ENCODE measurements at places on chromosomes 12 and 14.

DNA sequence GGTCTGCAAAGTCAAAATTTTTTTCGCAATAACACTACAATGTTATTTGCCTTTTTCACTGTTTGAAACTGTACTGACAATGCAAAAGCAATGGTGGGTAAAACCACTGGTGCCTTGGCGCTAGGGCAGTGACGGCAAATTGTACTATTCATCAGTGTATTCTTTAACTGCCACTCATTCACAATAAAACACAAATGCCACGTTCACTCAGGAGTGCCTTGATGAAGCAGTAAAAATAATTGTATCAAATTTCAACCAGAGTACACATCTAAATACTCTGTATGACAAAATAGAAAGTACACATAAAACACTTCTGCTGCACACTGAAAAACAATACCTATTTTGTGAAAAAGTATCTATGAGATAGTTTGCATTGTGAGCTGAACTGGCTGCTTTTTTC, 17.8 kb downstream of the DCAF5 start:
- DNase-seq, result no peak

GRCh38 chr14:38851111-38851510, 251.9 kb downstream of the SEC23A start:
- DNase-seq, result no peak

DNA sequence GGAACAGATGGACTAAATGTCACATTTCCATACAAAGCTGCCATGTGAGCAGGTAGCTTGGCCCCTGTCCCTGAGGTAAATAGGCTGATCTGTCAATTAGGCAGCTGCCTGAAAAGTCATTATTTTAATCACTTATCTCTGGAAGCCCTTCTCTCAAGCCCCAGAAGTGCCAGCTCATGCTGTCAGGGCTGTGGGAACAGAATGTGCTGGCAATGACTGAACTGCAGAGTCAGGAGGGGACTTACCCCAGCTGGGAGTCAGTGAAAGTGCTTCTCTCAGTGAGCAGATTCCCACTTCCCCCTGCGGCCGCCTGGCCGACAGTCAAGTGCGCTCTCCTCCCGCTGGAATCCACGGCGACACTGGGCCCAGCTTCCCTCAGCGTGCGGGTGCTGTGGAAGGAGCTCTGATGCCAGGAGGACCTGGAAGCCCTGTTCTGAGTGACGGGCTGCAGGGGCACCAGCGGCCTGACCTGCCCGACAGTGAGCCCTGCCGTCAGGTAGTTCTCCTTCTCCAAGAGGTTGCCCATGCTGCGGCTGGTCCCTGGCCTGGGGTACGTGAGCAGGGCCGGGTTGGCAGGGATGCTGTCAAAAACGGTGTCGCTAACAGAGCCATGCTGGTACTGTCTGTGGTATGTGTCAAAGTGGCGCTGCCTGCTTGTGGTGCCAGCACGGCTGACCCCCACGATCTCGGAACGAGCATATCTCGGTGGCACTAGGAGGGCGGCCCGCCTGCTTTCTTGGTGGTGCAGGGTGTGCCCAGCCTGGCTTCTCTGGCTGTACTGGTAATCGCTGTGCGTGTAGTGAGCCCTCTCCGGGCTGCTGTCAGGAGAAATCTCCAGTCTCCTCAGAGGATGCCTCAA, 18.7 kb downstream of the PKP2 start:
- DNase-seq, result no peak

DNA sequence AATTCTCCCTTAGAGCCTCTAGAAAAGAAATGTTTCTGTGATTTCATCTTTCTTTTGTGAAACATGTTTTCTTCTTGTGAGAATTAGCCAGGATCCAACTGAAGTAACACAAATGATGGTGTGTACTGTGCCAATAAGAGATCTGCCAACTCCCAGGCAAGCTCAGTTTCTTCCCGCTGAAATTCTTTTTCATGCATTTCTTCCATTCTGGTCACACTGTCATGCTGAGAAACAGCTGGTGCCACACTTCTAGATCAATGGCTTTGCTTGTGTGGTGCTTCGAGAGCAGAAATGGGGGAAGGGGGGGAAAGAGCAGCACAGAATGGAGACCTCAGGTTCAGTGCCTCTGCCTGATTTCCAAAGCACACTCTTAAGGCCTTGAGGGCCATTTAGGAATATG, 41.4 kb upstream of the FGF6 start:
- no peak for DNase-seq

GRCh38 chr12:22683131-22683530, 58.2 kb downstream of the ETNK1 start:
- no peak for DNase-seq

DNA sequence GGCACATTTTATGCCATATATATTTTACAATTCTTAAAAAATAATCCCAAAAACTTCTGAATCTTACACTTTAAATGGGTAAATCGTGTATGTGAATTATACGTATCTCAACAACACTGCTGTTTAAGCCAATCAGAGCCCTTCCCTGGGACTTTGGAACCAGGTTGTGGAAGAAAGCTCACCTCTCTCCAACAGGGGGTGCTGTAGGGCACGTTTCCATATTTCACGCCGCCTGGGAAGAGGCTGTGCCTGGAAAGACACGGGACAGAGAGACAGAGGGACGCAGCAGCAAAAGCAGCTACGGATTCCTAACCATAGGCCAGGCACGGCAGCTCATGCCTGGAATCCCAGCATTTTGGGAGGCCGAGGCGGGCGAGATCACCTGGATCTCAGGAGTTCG, 29.4 kb upstream of the FBRSL1 start:
- DNase-seq, result no peak

DNA sequence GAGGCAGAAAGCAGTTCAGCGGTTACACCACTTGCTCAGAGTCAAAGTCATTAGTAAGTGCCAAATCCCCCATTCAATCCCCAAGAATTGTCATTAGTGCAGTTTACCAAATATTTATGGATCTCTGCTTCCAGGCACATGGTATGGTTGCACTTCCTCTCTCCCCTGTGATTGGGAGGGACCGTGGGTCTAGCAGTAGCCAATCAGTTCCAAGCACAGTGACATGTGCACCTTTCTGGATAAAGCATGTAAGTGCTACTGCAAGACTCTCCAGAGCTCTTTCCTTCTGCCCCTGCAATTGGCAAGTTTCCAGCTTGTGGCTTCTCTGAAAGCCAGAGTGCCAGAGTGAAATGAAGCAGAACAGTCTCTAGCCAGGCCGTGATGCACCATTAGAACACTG, 85.3 kb upstream of the FLRT2 start:
- DNase-seq, result peak; percentile 15

DNA sequence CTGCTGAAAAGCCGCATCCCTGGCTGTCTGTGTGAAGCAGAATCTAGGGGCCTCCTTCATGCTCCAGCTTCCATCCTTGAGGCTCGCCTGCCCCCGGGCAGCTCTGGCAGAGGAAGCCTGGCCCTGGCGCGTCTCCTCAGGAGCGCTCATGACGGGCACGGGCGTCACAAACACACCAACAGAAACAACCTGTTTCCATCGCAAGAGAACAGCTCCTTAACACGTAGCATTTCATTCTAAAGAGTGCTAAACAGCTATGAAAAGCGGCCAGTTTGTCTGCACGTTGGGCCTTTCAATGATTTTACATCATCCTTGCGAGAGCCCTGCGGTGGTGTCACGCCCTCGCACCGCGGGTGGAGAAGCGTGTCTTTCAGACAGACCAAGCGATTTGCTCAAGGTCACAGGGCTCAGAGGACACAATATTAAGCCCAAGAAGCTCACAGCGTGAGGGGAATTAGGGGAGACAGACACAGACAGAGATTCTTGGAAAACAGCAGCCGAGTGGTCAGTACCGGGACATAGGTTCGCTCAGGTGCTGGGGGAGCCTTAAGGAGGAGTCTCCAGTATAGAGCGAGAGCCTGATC, 4.9 kb downstream of the ADGRD1 start:
- DNase-seq, result no peak

GRCh38 chr12:50042693-50043092, 14.7 kb upstream of the ASIC1 start:
- DNase-seq, result no peak

- no peak for DNase-seq
Measured at GRCh38 chr12:113207613-113208040, 13.6 kb upstream of the TPCN1 start.

DNA sequence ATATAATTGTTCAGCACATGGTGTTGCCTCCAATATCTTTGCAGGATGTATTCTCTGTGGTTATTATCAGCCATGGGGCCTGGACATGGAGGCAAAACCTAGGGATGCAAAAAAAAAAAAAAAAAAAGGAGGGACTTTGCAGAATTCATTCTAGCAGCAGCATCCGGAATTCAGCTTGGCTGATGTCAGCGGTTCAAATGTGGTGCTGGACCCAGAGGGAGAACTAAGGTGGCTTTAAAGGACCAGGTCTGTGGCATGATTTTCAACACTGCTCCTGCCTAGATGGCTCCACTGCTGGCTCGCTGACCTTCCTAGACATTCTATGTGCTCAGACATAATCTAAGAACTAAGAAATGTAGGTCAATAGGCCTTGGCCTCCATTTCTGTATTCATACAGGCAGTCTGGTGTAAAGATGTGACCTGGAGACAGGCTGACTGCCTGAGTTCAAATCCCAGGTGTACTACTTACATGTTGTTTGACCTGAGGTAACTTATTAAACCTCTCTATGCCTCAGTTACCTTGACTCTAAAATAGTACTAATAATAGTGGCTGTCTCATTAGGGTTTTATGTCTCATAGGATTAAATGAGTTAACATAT, 108.6 kb downstream of the PPM1A start:
- DNase-seq, result no peak

- no peak for DNase-seq
Measured at GRCh38 chr12:31492599-31493196, 98.2 kb downstream of the DENND5B start.

GRCh38 chr14:35122696-35123387, 490 bp downstream of the PRORP start:
- no peak for DNase-seq

- no peak for DNase-seq
Measured at GRCh38 chr12:104356231-104357115, 52.9 kb downstream of the EID3 start.

GRCh38 chr12:120586206-120586605, 5.0 kb upstream of the POP5 start:
- DNase-seq, result no peak

DNA sequence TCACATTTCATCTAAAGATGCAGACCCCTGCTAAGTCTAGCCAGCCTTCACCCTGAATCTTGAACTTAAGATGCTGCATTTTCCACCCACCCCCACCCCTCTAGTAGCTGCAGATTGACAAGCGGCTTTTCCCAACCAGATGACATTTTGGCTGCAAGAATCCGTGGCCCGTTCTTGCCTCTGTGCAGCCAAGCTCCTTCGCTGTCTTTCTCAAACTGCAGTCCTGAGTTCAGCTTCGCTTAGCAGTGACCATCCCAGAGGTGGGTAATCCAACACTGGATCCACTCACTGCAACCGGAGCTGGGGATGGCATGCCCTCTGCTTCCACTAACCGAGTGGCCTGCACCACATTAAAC, 765 bp upstream of the NFYB start:
- DNase-seq, result no peak

DNA sequence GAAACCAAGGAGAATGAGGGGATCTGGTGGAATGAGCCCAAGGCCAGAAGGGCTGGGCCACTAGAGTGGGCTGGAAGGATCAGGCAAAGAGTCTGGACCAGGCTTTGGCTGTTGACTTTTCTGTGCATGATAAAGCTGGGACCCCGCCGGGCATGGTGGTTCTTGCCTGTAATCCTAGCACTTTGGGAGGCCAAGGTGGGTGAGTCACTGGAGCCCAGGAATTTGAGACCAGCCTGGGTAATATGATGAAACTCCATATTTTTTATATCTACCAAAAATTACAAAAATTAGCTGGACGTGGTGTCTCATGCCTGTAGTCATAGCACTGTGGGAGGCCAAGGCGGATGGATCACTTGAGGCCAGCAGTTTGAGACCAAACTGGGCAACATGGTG, 393 bp upstream of the KLHL33 start:
- no peak for DNase-seq

DNA sequence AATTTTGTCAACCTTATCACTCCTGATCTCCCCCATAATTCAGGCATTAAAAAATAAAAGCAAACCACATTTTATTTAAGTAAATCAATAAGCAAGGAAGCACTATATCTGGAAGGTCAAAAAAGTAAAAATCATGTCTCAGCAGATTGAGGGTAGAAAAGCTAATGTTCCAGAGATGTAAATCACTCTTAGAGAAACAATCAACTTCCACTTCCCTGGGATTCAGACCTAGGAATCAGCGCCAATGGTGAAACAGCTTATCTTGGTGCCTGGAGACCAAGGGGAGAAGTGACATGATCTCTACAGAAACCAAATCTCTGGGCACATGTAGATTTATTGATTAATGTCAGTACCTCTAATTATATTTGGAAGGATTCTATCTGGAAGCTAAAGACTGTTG, 10.9 kb upstream of the SNX6 start:
- DNase-seq, result no peak

DNA sequence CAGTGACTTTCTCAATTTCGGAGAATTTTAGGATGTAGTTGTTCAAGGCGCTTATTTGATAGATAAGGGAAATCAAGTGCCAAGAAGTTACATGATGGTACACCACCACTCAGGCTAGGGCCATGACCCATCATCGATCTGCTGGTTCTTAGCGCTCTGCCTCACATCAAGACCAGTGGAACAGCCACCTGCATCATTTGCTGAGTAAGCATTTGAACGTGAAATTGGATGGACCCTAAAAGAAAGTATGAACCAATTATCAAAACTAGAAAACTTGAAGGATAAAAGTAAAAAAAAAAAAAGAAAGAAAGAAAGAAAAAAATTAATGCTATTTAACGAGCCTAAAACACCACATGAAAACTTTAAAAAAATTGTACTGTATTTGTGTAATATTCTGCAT, 27.5 kb upstream of the KRAS start:
- no peak for DNase-seq

DNA sequence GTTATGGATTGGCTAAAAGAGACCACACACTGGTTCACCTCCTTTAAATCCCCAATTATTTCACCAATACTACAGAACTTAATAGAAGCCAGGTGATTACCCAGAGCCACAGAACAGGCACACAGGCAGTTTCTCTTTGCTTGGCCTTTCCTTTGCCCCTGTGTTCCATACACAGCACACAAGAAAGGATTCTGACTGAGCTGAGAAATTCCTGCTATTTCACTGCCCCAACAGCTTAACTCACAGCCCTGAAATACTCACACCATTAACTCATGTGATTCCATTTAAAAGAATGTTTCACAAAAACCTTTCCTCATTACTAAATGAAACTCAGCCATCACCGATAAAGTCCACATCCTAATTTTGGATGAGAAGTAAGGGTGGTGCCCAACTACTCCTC, 133.6 kb downstream of the MED13L start:
- no peak for DNase-seq

DNA sequence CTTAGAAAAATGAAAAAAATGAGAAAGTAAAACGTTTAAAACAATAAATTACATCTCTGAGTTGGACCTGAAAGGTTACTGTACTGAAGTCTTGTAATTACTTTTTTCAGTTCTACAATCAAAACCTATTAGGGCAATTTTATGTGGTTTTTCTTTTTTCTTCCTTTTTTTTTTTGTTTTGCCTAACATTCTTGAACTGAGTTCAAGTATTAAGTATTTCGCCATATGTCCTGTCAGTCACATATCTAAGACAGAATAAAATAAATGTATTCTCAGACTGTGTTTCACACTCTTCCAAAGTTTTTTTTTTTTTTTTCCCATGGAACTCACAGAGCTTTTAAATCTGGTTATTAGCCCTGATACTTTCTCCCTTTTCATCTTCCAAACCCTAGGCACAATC, 172.0 kb downstream of the BCAT1 start:
- DNase-seq, result no peak

Data from erythroblast (primary cell).